Activated naive CD8-positive, alpha-beta T cell treated with anti-CD3 and anti-CD28 coated beads for 36 hours (primary cell): ENCODE measurements at places on chromosomes 1 and 21. TPM values are rescaled to one million over a fixed set of nuclear protein-coding genes. Genes with fewer than 3 reads are reported as not detected.

Gene CHML
- total RNA-seq, result 27.6 TPM

DNA sequence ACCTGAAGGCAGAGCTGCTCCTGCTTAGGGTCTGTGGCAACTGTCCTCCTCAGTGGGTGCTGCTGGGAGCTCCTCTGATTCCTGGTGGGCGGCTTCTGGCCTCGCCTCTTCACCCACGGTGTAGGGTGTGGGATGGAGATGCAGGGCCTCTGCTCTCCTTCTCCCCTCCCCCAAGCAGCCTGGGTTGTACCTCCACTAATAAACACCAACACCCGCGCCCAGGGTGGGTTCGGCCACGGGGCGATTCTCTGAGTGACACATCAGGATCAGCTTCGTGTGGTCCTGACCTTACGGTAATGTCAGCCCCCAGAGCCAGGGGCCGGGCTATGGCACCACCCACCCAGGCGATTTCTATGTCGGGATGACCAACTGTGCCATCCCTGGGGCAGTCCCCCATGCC, 23.7 kb downstream of the KRTAP10-1 start:
- no peaks in the 10 kb centered on the region for H3K4me1 ChIP-seq
- H3K27ac ChIP-seq, result no peak overlapping the region
- H3K36me3 ChIP-seq, result no peaks in the 10 kb centered on the region
- H3K4me3 ChIP-seq, result no peak overlapping the region
- DNase-seq, result no peak

GRCh38 chr1:111193712-111194480, 6.5 kb downstream of the DENND2D start:
- H3K36me3 ChIP-seq, result peaks cover 99% of the 10 kb centered on the region
- no peaks in the 10 kb centered on the region for H3K27me3 ChIP-seq
- peak overlapping the region; percentile 100 for H3K4me3 ChIP-seq
- H3K27ac ChIP-seq, result peak overlapping the region; percentile 100

Gene EIF2D
- total RNA-seq, result 113 TPM

DNA sequence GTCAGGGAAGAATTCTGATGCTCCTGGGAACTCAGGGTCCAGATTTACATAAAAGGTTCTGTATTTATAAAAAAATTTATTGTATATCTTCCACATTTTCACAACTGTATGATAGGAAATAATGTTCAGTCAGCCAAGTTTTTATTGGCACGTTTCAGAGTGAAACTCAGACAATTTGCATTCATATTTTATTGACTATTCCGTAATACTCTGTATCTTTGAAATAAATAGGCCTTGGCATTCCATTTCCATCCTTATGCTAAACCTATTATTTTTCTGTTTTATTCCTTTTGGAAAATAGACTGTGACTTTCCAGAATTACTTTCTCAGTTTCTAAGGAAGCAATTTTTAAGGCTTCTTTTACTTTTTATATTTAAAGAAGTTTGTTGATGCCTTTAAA, 329.0 kb downstream of the OLFM3 start:
- H3K27ac ChIP-seq, result no peak overlapping the region
- DNase-seq, result no peak
- no peaks in the 10 kb centered on the region for H3K27me3 ChIP-seq
- H3K4me3 ChIP-seq, result no peak overlapping the region
- H3K4me1 ChIP-seq, result no peaks in the 10 kb centered on the region

Gene B3GALT2
- not detected for total RNA-seq

- no peak overlapping the region for H3K27ac ChIP-seq
- peaks cover 5% of the 10 kb centered on the region for H3K27me3 ChIP-seq
- no peak for DNase-seq
- no peak overlapping the region for H3K4me3 ChIP-seq
- H3K4me1 ChIP-seq, result peaks cover 7% of the 10 kb centered on the region
- H3K36me3 ChIP-seq, result no peaks in the 10 kb centered on the region
Observed at GRCh38 chr1:232901255-232901654, 49.2 kb upstream of the NTPCR start.

Gene ICOSLG
- total RNA-seq, result 1.2 TPM
